Stimulated activated CD4-positive, alpha-beta T cell treated with anti-CD3 and anti-CD28 coated beads, Interleukin-1b, Interleukin-23, amount 100 ng/mL, for 1 hour (primary cell): ENCODE measurements at places on chromosomes 1 and 21.

GRCh38 chr1:11725616-11726015 lies 10.3 kb upstream of the AGTRAP start:
- no peak for DNase-seq

DNA sequence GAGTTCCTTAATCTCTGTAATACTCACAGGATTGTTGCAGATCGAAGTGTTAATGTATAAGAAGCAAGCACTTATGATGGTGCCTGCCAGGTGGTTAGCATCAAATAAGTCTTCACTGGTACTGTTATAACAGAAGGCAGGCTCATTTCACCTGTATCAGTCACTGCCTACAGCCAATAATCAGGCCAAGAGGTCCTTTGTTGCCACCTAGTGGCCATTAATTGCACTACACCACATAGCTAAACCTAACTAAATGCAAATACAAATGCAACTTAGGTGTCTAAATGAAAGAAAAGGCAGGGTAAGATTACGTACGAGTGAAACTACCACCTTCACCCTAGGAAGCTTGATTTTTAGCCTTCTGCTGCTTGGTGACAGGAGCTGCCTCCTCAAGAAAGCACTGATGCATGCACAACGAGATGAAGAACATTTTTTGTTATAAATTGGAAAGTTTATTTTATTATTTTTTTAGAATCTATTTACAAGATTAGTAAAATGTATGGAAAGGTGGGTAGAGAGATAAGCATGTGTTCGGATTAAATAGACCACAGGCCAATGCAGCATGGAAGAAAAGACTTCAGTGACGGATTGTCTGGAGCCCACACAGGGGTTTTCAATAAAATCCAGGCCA lies 334.8 kb upstream of the CAMK1G start:
- no peak for DNase-seq

- DNase-seq, result no peak
Measured at GRCh38 chr1:53046930-53047329, 15.1 kb upstream of the PODN start.

DNA sequence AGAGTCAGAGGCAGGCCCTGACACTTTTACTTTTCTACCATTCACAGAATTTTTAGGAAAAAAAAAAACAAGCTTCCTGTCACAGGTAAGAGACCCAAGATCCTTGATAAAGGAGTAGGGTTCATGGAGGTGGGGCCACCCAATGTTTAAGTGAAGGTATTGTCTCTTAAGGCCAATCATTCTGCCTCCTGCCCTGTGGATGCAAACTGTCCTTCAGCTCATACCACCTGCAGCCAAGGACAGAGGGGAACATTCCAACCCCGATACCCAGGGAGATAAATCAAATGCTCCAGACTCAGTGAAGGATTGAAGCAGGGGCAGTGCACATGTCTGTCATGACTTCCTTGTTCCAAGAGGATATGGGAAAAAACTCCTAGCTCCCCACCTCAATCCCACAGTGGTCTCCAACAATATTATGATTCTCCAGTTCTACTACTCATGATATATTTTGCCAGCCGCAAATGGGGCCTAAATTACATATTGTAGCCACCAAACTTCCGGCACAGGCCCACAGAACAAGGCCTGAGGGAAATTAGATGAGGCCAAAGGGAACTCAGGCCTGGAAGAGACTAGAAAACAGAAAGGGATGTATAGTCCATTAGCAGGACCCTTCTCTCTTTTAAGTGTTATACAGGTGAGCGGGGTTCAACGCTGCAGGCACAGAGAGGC lies 59.5 kb downstream of the TRABD2B start:
- DNase-seq, result no peak
